Stimulated activated CD8-positive, alpha-beta memory T cell treated with anti-CD3 and anti-CD28 coated beads, Interleukin-7, amount 100 ng/mL, for 1 hour (primary cell): ENCODE measurements at places on chromosomes 1 and 21.
A peak's percentile ranks its signal among the peaks of the same experiment; 100 is the strongest.

DNA sequence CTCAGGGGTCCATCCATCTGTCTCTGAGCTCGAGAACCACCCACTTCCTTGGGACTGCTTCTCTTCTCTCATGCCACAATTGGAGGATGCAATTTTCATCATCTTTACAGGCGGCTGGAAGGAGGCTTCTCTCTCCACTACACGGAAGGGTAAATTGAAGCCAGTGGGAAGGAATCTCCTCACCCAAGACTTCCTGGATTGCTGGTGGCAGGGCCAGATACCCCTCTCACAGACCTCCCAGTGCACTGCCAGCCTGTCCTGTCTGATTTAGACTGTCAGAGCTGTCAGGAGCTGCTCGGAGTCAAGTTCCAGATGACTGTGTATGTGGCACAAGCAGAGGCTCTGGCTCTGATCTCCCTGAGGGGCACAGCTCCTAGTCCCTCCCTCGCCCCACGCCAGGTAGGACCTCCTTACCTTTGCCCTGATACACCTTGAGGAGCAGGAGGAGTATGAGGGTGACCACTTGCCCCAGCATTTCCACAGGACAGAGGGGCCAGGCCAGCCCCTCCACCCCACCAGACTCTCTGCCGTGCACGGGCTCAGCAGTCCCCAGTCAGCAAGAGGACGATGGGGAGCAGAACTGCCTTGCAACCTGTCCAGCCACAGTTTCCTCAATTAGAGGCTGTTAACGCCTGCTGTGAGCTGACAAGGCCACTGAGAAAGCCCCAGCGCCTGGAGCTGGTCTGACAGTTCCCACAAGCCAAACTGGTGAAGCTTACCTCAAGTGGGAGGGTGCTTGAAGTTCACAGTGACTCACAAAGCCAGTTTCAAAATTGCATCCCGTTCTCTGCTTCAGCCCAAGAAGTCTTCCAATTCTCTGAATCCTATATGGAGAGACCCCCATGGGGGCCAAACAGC, at the start of gene CD244:
TSS of gene CD244 (minus strand) at position 685 of the 858 bp plus-strand sequence. CDS start at position 475, 210 bp downstream.
- peak; percentile 32 for DNase-seq

DNA sequence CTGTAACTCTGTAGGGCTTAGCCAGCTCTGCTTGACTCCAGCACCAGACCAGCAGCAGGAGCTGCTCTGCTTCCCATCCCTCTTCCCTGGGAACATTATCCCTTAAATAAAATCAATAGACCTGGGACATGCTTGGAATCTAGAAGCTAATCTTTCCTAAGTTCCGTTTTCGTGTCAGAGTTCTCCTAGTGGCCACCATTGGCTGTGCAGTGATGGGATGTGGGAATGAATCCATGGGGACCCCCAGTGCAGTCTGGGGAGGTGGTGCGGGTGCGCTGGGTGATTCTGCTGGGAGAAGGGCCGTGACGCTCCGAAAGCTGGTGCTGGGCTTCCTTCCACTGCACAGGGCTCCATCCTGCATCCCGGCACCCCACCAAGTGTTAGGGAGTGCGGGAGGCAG, 202.7 kb downstream of the CAMTA1 start:
- no peak for DNase-seq

DNA sequence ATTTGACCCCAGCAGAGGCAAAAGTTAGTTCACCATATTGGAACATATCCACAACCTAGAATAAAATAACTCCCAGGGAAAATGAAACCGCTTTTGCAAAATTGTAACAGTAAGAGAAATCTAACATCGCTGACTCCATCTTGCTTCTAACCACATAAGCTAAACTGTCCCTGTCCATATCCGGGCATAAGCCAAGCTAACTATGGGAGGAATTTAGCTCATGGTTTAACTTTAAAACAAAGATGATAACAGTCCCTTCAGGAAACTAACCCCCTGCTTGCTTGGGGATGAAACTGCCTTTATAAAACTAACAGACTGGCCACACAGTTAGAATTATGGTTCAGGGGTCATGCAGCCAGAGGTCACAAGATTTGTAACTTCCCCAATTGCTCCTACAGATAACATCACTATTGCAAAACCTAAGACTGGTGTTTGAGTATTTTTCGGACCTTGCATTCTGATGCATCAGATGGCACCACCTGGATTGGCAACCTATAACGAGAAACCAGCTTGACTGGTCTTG, 46.3 kb downstream of the TESK2 start:
- DNase-seq: no peak

DNA sequence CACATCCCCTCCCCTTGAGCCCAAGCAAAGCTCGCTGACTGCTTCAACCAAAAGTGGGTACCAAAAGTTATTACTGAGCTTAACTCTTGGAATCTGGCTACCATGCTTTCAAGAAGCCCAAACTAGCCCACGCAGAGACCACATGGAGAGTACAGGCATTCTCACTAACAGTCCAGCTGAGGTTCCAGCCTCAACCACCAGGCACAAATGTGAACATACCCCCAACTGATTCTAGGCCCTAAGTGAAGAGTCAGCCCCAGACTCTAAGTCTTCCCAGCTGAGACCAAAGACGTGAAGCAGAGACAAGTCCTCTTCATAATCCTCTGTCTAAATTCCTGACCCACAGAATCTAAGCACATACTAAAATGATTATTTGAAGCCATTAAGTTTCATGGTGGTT, 36.8 kb downstream of the EVI5 start:
- no peak for DNase-seq

GRCh38 chr1:33182401-33182841, 578 bp upstream of the TRIM62 start:
- DNase-seq: no peak

DNA sequence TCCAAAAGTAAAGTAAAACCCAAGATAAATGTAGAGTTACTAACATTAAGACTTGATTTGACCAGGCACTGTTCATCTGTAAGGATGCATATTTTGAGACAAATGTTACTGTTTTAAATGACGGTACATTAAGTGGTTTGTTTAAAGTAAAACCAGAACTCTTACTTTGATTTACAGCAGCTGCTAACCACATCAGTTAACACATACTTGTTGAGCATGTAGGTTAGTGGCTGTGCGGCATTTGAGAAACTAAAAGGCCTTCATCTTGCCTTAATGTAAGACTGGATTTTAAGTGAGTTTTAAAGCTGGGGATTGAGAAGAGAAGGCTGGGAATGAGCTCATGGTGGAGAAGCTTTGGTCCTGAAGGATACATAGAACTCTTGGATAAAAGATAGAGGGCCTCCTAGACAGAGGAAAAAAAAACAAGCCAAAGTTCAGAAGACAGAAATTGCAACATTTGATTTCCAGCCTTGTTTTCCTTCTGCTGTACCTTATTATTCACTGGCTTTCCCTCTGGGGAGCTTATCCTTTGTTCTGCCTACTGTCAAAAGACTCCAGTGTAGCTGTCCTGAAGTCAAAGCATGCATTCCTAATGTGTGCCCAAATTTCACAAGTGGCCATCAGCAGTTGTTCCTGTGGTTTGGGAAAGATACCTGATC, 66.6 kb downstream of the MTR start:
- no peak for DNase-seq

GRCh38 chr1:85568660-85569059, 11.9 kb upstream of the CCN1 start:
- no peak for DNase-seq

DNA sequence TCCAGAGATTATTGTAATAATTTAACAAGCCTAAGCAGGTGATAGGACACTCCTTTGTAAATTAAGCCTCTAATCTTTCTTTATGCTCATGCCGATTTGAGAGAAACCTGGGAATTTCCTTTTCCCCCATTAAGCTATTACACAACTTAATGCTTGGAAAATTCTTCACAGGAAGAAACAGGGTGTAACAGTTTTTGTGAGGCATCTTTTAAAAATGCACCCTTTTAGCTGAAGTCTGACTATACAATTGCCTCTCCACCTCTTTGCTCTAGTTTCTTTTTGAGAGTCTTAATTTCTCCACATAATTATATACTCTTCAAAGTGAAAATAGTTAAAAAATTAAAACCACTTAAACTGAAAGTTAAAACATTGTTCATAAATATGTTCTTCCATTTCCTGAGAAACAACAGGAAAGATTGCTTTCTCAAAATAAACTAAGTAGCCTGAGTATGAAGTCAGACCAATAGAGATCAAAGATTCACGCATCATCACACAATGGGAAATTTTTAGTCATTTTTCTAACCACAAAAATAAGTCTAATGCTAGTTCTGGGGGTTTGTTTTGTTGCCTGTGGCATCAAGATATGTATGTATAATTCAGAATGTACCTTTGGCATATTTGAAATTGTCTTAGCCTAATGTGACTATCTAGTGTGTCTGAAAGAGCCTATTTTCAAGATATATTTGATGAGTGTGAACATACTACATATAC, 34.7 kb downstream of the LRRC8D start:
- DNase-seq: no peak

DNA sequence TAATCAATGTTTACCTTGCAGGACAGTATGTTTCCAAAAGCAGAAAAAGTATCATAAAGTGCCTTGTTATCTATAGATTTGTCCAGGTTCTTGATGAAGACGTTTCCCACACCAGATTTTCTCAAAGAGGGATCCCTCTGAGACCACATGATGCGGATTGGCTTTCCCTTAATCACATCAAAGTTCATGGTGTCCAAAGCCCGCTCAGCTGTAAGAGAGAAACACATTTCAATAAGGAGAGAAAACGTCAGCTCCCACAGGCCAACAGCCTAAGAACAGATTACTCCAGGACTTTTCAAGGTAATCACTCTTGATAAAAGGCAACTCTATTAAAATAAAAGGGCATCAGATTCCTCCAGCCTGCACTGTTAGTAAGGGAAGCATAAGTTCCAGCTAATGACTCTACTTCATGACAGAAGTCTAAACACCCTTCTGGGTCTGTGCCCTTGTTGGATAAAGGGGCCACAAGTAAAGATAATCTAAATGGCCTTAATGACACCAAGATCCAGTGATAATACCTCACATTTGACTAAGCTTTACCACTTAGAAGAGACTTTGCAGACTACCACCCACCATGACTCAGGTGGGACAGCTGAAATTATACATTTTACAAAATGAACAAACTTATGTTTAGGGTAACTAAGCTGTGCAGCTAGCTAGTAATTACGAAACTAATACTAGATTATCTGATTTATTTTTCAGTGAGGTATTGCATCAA, 4.1 kb downstream of the PABPC4 start:
- no peak for DNase-seq

DNA sequence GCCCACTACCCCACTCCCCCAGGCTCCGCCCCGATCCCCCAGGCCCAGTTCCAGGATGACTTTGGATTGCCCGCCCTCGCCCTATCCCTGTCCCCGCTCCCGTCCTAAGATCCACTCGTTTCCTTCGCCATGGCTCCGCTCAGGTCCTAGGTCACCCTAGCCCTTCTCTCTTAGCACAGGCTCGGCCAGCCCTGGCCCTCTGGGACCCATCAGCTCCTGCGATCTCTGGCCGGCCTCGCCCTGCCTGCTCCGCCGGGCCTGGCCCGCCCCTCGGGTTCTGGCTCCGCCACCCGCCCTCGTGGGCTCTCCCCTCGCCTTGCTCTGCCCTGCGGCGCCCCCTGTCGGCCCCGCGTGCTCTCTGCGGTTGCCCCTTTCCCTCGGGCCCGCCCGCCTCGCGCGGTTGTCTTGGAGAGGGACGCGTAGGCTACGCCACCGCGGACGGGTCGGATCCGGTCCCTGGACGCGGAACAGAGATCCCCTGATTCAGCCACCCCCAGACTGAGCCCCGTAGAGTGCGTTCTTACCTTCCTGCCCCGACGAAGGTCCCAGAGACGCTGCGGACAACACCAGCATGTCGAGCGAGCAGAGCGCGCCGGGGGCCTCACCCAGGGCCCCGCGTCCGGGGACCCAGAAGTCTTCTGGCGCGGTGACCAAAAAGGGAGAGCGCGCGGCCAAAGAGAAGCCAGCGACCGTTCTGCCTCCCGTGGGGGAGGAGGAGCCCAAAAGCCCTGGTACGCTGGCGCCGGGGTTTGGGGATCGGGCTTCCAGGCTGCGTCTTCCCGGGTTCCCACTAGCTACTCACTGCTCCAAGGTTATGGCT, at the start of gene LRRC71:
TSS of gene LRRC71 (plus strand) at position 400 of the 820 bp plus-strand sequence. CDS start at position 572, 172 bp downstream.
- no peak for DNase-seq

GRCh38 chr1:83931658-83932253, 67.2 kb downstream of the TTLL7 start:
- DNase-seq: no peak
